ENCODE measurements at places on chromosomes 1 and 21.

DNA sequence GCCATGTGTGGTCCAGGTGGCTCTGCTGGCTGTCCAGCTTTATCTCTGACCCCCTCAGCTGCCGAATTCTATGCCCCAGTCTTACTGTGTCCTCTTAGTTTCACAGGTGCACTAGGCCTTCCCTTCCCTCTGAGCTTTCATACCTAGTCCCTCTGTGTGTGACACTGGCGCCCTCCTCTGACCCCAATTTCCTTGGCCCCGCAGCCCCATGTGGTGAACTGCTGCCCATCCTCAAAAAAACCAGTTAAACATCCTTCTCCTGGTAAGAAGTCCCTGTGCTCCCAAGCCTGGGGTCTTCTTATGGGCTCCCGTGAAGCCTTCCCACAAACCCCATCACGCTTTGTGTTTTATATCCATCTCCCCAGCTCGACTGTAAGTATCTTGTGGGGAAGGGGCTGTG, 93.9 kb upstream of the TSPAN2 start:
- no peak for DNase-seq

DNA sequence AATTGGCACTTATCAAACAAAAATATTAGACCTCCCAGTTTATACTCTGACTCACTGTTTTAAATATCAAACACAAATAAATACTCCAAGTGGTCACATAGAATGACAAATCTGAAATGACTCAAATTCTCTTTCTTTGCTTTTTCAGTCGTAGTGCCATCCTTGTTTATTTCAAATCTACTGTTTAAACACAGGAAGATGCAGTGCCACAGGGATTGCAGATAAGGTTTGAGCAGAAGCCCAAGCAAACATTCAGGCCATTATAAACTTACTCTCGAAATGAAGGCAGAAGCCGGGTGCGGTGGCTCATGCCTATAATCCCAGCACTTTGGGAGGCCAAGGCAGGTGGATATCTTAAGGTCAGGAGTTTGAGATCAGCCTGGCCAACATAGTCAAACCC, 255.4 kb upstream of the PLXNA2 start:
- no peak for DNase-seq

DNA sequence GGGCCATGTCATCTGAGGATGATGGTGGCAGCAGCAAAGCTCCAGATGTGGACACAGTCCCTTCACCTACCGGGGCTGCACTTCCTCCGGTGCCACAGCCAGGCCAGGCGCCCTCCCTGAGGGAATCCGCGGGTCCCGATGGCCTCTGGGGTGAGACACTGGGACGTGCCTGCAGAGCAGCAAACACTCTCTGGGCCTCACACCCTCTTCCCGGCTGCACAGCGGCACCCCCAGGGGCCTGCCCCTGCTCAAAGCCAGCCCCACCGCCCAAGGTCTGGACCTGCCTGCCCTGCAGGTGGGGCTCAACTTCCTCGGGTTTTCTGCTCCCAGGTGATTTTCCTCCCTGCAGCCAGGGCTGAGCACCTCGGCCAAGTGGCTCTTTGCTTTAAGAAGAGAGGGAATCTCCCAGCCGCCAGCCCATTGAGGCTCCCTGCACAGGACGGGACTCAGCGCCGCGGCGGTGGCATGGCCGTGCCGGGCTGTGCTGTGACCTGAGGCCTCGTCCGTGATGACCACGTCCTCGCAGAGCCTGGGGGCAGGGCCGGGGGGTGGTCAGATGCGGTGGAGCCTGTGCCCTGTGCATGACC, 21.3 kb upstream of the COL18A1 start:
- DNase-seq = peak; percentile 41

DNA sequence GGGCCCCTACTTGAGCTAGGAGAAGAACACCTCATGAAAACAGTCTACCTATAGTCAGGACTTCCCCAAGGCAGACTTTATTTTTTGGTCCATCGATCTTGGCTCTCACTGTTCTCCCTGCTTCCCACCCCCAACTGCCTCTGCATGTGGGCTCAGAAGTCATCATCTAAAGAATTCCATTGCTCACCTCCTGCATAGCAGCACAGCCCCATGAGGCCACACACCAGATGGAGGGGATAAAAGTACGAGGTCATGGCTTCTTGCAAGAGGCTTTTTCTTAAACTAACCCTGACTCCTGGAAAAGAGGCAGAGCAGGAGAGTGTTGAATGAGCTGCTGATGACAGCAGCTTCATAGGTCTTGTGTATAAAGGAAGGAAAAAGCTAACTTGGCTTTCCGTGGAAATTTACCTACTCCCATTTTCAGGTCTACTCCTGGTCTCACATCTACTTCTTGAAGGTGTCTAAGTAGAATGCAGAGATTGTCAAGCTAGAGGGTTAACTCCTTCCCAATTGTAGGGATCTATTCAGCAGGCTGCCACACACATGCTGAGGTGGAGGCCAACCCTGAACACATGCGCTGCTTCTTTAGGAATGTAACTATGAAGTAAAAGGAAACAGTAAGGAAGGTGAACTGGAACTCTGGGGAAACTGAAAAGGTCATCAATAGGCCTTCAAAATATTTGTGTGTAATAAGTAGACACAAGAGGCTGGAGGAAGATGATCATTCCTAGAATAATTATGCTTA, 18.7 kb downstream of the WNT2B start:
- no peak for DNase-seq

DNA sequence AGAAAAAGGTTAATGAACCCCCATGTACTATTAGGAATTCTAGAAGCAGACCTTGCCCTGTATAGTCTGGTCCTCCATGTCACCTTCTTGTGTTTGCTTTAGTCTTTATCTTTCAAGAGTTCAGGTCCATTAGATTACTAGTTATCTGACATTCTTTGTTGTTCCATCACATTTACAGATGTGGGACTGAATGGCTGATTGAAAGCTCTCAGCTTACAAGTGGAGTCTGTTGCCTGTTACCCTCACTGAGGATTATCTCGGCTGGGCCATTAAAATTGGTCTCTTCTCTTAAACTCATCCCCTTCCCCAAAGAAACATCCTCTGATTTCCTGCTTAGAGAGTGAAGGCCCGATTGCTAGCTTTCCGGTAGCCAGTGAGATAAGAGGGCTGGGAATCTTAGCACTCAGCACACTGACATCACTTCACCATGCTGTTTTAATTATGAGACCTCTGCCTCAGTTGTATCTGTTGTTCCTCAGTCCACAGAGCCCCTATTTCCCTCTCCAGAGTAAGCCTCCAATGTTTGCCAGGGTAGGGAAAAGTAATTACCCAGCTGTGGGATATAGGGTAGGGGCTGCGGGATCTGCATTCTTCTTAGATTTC, 76.8 kb downstream of the LPGAT1 start:
- no peak for DNase-seq

DNA sequence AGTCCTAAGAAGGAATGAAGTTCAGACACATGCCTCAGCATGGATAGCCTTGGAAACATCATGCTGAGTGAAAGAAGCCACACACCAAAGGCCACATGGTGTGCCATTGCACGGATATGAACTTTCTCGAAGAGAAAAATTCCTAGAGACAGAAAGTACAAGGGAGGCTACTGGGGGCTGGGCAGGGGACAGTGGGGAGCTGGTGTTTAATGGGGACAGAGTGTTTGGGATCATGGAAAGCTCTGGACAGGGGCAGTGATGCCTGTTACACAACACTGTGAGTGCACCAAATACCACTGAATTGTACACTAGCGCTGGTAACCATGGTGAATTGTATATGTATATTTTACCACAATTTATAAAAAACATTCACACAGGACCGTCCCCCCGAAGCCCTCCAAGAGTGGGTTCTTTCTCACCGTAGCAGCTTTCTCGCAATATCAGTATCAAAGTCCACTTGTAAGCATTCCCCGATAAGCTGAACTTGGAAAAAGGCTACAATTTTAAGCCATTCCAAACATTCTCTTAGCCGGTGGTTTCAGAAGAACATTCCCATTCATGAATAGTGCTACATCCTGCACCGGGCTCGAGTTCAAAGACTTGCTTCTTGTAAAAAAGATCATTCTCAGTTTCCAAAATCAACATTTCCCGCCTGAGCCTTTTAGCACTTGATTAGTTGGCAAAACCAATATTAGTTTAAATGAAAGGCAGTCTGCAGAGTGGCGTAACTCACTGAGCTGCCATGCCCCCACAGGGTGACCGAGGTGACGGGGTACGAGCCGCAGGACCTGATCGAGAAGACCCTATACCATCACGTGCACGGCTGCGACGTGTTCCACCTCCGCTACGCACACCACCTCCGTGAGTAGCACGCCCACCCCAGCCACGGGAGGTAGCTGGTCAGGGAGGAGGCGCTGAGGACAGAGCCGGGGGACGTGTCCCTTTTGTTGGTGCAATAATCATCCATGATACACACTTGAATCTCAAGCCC, 31.7 kb downstream of the SIM2 start:
- DNase-seq = no peak

- DNase-seq = peak; percentile 58
Observed at GRCh38 chr1:3483801-3484444, 29.5 kb downstream of the ARHGEF16 start.

DNA sequence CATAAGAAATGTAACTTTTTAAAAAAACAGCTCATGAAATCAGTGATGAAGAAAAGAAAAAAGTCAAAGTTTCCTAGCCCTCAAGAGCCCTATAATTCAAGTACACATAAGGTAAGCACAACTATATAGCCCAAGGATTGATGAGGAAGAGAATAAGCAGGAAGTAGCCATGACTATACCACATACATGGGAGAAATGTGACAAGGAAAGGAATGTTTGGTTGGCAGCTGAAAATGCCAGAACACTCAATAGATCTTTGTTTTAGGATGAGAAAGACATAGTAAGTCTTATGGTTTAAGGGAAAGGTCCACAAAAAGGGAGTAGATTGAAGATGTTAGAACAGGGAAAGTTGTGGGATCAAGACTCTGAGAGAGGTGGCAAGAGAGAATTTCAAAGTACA, 5.7 kb downstream of the DOCK7 start:
- no peak for DNase-seq

GRCh38 chr21:45599146-45599581, 44.4 kb upstream of the PCBP3 start:
- no peak for DNase-seq

DNA sequence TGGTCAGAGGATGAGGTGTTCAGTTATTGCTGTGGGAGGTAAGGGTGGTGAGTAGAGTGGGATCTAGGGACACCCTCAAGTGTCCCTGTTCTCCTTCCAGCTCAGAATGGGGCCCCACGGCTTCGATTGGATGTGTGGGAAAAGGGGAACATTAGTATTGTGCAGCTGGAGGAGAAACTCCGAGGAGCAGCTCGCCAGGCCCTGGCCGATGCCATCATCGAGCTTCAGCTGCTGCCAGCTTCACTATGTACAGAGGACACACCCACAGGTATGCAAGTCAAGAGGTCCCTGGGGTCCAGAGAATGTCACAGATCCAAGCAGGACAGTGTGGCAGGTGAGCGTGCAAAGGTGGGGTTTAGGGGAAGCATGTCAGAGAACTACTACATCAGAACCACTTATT, 13.9 kb downstream of the HYI start:
- DNase-seq = peak; percentile 41

DNA sequence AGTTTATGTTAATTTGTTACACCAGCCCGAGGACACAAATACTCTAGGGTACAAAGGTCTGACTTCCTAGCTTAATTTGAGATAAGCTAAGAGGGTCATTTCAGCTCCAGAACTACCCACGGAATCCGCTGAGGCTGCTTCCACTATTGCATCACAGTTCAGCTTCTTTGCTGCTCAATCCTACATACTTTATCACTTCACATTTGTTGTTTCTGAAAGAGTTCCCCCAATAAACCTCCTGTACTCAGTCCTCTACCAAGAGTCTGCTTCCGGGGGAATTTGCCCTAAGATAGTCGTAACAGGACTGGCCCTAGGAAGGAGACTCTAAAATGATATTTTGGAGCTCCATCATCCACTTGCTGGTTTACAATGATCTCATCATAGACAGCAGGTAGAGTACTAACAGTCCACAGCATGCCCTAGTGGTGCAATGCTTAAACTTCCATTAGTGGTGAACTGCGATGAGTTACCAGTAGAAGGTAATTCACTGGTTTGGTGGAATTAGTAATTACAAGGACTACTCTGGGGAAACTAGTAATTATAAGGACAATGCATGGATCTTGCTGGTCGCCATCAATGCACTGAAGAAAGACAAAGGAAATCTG, 229.3 kb downstream of the USH2A start:
- no peak for DNase-seq

GRCh38 chr1:196466166-196466565, 142.1 kb downstream of the KCNT2 start:
- no peak for DNase-seq

GRCh38 chr1:23303524-23303923, 40.6 kb downstream of the HNRNPR start:
- no peak for DNase-seq

DNA sequence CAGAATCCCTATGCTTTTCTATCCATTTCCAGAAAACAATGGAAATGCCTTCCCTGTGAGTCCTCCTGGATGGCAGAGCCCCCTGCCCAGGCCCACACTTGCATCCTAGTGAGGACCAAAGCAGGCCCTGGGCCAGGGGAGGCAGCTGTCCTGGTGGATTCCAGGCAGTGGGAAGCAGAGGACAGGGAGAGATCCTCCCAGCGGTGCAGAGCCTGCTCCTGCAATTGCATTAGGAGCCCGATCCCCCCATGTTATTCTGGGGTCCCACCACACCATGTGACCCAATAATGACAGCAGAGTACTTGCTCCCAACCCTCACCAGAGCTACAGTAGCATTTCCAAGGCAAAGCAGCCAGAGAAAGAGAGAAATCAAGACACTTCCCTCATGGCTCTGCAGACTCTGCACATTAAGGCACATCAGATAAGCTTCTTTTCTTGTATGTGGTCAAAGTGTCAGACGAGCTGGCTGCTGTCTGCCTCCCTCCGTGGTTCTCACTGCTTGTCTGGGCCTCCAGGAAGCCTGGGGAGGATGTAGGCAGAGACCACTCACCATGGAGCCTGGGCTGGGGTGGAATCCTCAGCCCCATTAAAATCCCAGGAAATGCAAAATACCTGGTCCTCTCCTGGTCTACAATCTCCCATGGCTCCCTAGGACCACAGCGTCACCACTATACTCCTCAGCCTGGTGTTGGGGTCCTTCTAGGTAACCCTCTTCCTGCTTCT, 54.9 kb upstream of the RUNX3 start:
- DNase-seq = no peak

DNA sequence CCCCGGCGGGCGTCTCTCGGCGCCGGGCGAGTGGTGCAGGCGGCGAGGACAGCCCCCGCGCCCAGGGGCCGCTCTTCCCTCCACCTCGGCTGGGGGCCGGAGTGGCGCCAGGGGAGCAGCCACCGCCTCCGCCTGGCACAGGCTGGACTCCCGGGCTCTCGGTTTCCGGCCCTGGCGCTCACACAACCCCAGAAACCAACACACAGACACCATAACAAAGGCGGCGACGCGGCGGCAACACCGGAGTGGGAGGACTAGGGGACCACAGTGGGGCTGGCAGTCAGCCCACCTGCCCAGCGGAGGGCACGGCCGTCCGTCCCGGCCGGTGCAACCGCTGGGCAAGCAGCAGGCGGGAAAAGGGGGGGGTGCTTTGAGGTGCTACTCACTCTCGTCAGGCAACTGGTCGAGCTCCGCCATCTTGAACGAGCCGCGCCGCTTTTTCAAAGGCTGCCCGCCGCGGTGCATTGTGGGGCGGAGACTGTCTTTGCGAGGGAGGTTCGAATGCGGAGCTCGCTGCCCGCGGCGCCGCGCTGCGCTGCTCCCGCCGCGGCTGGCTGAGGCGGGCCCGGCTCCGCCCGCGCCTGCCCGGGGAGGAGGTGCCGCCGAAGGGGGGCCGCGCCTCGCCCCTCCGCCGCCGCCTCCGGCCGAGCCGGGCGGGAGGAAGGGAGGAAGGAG, at the start of gene LIN9:
LIN9 (minus strand) TSS at position 442 of the 675 bp plus-strand sequence; CDS start at position 417, 25 bp downstream.
- peak; percentile 95 for DNase-seq

GRCh38 chr1:7320661-7321060, 450.4 kb upstream of the VAMP3 start:
- no peak for DNase-seq

GRCh38 chr1:206489980-206490770, 17.2 kb upstream of the RASSF5 start:
- DNase-seq = peak; percentile 83

Measured in right forelimb (tissue), 1 donor.